ENCODE measurements at places on chromosomes 3 and 15.

GRCh38 chr3:126487151-126487771, 11.6 kb upstream of the ZXDC start:
- DNase-seq = no peak

- DNase-seq = no peak
Observed at GRCh38 chr3:170585008-170585936, 603 bp downstream of the SLC7A14 start.

DNA sequence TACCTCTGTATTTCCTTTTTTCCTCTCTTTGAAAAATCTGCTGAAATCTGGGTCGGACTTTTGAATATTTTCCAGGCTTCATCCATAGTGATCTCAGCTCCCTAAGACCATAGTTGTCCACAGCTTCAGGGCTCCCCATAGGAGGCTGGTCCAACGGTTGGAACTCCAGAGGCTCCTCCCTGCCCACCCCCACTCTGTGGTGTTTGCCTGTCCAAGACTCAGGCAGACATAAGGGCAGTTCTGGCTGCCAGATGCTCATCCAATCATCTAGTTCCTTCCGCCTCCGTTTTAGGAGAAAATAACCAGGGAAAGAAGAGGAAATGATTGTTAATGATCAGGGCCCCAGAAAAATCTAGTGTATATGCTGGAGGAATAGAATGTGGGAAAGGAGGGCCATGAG, 27.9 kb upstream of the PRTG start:
- no peak for DNase-seq

GRCh38 chr3:72618739-72619138, 229.5 kb downstream of the SHQ1 start:
- DNase-seq = no peak

DNA sequence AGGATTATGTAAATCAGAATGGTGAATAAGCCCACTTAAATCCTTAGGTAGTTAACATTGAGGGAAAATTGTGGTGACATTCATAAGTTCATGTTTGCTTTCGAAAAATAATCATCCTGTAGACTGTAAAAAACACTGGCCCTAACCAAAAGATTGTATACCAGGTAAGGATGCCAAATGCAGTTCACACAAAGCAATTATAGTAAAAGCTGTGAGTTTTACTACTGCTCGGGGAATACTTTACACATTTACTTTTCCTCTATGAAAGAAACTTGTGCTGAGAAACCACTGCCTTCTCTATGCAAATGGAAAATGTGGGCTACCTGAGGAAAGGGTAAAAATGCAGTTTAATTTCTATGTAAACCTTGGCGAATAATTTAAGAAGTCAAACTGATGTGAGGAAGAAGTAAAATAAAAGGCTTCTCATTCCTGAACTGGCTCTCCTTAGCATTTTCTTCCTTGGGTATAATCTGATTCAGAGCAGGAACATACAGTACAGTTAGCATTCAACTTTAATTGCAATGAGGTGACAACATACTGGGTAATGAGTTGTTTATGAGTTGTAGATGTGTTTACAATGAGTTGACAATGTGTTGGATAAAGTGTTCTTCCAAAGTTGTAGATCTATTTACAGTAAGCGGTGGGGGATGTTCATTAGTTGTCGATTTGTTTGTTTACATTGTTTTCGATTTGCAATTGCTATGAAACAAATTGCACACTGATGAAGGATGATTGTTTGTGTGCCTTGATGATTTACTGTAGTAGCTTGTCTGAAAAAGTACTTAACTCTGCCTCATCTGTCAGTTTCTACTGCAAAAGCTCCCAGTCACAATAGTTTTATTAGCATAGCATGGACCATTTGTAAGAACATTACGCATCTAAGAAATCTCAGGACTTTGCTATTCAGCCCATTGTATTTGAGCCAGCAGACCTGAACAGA, 453.0 kb upstream of the DPH6 start:
- no peak for DNase-seq

DNA sequence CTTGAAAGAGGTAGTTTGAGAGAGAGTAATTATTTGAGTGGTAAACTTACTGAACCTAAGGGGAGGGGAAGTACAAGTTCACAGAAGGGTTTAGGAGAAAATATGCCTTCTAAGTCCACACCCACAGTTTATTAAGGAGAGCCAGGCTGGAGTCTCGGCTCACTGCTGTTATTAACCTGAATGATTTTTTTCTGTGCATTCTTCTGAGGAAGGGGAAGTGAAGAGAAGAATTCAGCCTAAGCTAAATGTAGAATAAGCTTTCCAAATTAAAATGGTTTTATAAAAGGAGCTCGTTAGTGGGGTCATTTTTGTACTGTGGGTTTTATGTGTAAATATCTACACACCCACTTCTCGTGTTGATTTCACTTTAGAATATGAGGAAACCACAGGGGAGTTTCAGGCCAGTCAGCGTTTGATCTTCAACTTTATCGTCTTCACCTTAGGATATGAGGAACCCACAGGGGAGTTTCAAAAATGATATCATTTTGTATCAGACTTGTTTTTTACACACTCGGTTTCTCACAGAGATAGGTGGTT, 1.5 kb downstream of the WHAMM start:
- DNase-seq = peak; percentile 28

DNA sequence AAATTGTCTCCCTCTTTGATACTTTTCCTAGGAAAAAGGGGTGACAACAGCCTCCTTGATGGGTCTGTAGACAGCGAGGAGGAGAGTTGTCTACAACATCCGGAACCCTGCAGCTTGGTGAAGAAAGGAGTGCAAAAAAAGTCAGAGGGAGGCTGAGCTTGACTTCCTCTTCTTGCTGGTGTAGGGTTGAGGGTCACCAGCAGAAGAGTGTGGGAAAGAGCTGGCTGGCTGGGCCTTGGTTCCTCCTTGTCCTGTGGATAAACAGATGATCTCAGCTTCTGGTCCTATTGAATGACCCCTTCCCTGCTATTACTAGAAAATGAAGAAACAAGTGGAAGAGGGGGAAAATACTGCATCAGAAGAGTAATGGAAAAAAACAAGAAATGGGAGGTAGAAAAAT, 20.4 kb downstream of the SLC7A14 start:
- no peak for DNase-seq

DNA sequence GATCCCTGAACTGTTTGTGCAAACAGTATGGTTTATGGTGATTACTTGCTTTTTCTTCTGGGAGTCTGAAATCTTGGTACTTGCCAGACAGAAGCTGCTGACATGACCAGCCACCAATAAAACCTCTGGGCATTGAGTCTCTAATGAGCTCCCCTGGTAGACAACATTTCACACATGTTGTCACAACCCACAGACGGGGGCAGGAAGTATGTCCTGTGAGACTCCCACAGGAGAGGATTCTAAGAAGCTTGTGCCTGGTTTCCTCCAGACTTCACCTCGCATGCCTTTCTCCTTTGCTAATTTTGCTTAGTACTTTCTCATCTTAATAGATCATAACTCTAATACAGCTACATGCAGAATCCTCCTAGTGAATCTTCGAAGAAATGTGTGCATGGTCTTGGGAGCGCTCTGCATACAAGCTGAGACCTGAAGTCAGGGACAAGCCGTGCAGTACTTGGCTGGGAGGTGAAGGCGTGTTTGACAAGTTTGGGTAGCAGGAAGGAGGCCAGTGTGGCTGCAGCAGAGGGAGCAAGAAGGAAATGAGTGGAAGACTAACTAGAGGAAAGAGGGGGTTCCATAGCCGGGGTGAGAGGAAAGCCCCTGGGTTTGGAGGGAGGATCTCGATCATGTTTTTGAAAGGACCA, 49.0 kb downstream of the B3GNT5 start:
- DNase-seq = no peak

GRCh38 chr3:168273917-168274316, 178.2 kb upstream of the GOLIM4 start:
- no peak for DNase-seq

- no peak for DNase-seq
Observed at GRCh38 chr3:128081226-128081625, 29.0 kb downstream of the SEC61A1 start.

DNA sequence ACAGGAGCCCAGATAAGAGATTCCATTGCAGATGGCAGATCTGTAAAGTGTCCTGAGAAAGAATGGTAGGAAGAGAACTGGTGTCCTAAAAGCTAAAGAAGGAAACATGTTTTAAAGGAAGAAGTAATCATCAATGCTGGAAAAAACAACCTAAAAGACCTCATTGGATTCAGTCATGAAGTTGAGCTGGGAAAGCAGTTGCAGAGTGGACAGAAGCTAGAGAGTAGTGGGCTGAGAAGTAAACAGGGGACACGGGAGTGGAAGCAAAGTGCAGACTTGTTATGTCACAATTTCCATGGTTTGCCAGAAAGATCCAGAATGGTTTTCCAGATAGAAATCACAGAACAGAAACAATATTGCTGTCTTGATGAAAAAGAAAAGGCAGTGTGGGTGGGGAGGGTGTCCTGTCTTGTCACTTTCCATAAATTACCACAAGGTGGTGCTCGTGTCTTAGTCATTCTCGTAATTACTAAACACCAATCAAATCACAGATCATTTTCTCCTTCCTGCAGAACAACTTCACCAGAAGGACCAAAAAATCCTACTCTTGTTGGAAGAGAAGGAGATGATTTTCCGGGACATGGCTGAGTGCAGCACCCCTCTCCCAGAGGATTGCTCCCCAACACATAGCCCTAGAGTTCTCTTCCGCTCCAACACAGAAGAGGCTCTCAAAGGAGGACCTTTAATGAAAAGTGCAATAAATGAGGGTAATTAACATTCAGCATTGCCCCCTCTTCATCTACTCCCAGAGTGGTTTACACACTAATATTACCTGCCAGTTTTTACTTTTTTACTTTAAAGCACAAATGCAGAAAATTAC, 64.5 kb downstream of the KLHL25 start:
- no peak for DNase-seq

- no peak for DNase-seq
Observed at GRCh38 chr15:43190178-43190577, 5.0 kb downstream of the CCNDBP1 start.

DNA sequence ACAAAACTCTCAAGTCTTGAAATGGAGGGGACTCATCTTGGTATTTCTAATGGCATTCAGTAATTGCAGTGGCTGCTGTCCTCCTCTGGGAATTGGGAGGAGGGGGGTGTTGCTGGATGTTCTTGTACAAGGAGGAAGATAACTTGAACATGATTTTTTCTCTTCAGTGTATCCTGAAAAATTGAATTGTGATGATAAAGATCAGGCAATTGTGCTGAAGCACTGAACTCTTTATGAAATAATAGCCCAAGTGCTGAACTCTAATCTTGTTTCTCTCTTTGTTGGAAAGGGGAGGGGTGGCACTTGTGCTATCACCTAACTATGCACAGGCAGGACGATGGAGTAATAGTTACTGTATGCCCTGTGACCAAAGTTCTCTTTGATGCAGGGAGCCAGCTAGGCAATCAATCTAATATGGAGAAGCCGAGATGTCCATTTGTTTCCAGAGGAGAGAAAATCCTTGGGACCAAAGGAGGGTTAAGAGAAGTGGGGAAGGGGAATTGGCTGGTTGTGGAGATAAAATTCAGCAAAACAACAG, 68.1 kb upstream of the ATP2C1 start:
- no peak for DNase-seq

GRCh38 chr15:28106294-28107110, 7.4 kb upstream of the OCA2 start:
- no peak for DNase-seq

DNA sequence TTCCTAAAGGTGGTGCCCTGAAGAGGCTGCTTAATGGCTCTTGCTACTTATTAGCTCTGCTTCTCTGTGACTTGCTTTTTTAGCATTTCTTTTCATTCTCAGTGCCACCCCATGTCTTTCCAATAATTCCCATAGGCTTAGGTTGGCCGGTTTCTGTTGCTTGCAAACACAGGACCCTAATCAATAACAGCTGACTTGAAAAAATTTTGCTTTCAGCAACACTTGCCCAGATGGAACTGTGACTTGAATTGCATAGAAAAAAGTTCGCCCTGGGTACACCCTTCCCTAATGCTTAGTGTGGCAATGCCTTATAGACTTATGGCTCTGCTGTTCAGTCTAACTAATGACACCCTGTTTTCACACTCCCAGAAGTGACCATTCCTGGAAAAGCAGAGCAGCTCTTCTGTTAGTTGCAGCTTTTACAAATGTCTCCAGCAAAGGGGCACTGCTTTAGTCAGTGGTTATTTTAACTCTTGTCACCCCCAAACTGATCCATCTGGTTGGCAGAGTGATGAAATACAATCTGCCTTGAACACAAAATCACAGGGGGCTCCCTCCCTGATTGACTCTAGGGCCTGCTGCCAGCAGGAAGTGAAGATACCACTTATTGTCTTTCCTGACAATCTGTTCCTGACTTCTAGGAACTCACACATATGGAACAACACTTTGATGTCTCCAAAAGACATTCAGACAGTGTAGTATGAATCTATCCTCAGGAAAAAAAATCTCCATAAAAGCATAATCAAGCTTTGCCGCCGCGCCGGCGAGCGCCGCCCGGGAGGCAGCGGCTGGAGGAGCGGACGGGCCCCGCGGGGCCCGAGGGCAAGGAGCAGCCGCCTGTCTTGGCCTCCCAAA, 9.7 kb upstream of the SLMAP start:
- no peak for DNase-seq

GRCh38 chr15:88115486-88116152, 140.9 kb downstream of the NTRK3 start:
- DNase-seq = no peak

DNA sequence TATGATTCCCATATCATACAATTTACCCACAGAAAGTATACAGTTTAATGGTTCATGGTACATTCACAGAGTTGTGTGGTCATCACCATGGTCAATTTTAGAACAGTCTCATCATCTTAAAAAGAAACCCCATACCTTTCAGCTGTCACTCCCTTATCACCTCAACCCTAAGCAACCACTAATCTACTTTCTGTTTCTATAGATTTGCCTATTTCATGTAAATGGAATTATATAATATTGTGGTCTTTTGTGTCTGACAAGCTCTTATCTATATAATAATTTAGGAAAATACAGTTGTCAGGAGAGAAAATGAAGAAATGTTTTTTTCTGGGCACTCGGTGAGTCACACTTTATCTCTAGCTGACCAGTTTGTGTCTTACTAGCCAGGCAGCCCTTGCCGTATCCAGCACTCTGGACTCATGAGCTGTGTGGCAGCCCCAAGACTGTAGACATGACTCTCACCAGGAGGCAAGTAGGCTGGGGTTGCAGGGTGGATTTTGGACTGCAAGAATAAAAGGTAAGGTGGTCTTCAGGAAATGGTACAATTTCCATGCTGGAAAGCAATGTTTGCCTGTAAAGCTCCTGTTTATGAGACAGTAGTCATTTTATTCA, 234.6 kb downstream of the THRB start:
- DNase-seq = no peak
